ENCODE measurements at places on chromosomes 4 and X.

GRCh38 chr4:183059797-183060196 lies 39.3 kb upstream of the WWC2 start:
- DNase-seq, result no peak

GRCh38 chr4:29075366-29075765 lies 1644.8 kb upstream of the PCDH7 start:
- no peak for DNase-seq

- no peak for DNase-seq
Observed at GRCh38 chr4:14841801-14842768, 160.2 kb upstream of the CPEB2 start.

DNA sequence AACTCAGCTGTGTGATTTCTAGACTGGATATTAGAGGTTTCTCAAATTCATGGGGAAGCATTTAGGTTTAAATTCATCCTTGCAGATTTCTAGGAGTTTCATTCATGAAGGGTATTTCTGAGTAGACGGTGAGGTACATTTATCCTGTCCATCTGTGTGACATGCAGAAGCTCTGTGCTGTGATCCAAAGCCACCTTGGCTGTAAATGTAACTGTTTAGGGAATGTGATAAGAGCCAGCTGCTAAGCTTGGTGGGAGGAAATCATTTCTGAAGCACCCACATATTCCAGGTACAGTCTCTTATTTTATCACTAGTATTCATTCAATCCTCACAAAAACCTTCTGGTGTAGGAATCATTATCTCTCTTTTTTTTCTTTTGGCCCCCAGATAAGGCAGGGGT lies 8.7 kb upstream of the DCTD start:
- DNase-seq, result no peak

DNA sequence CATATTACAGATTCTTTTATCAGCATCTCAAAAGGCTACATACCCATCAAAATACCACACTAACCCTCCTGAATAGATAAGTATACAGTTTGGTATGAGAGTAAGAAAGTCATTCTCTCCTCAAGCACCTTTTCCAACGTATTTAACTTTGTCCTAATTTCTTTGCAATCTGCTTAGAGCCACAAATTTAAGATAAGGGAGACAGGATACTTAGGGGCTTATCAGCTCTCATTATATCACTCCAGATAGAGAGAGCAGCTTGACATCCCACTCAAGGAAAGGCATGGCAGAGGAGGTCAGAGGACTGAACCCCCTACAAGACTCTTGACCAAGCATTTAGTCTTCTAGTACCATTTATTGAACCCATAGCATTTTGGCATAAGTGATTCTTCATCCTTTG lies 262.4 kb downstream of the ADGRA3 start:
- no peak for DNase-seq

DNA sequence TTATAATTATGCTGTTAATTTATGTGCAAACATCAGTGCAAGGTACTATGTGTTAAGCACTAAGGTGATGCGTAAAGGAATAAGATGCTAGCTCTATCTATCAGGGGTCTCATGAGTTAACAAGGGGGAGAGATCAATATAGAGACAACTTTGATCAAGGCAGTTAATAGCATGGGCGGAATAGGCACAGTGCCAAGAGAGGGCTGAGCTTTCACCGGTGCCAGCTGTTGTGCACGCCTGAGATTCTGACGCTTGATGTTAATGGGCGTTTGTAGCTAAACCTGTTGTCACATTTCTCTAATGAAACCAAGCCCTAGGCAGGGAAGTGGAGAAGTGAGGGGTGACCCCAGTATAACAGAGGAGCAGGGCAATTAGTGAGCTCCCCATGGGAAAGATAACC lies 86.0 kb upstream of the NMU start:
- no peak for DNase-seq

DNA sequence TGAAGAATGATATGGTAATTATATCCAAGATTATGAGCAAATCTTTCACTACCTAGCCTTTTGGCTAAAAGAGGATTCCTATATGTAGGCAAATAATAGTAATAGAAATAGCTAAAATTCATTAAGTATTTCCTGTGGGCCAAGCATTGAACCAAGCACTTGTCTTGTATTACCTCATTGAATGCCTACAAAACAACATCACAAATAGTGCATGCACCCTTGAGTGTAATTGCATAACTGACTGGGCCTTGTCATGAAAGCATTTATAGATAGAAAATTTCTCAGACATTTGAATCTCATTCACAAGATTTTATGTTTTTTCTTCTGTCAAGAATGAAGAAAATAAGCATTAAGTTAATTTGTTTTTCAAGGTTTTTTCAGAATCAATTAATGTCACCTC lies 3.9 kb upstream of the HPGDS start:
- DNase-seq, result no peak
